Activated gamma-delta T cell treated with Interleukin-2 at 50 U/mL for 16 hours (primary cell): ENCODE measurements at places on chromosomes 5 and 9.

GRCh38 chr5:73733219-73733618 lies 107.2 kb downstream of the ARHGEF28 start:
- no peak for DNase-seq

GRCh38 chr5:5755888-5756287 lies 333.4 kb downstream of the ICE1 start:
- no peak for DNase-seq

- no peak for DNase-seq
Observed at GRCh38 chr5:173971681-173972345, 17.2 kb upstream of the C5orf47 start.

- DNase-seq = no peak
Observed at GRCh38 chr5:158873104-158873503, 226.6 kb downstream of the EBF1 start.

- DNase-seq = no peak
Observed at GRCh38 chr9:74414325-74414724, 82.8 kb upstream of the RORB start.

- DNase-seq = no peak
Observed at GRCh38 chr9:124800306-124801259, 23.6 kb downstream of the OLFML2A start.

DNA sequence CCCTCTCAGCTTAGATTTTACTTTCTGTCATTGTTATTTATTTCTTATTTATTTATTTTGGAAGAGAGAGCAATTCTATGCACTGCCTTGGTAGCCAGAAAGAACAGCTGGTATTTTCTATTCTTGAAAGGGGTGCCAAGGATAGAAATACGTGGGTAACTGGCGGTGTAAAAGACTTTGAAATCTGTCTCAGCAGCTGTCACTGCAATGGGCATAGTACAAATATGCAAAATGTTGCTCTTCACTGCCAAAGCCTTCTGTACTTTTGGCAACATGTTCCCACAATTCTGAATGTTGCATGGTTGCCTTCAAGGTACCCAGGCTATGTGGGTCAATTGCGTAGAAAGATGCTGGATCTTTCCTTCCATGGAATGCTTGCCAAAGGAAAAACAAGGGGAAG lies 230.2 kb upstream of the EDIL3 start:
- no peak for DNase-seq

- no peak for DNase-seq
Observed at GRCh38 chr9:137663584-137663983, 44.8 kb downstream of the EHMT1 start.

DNA sequence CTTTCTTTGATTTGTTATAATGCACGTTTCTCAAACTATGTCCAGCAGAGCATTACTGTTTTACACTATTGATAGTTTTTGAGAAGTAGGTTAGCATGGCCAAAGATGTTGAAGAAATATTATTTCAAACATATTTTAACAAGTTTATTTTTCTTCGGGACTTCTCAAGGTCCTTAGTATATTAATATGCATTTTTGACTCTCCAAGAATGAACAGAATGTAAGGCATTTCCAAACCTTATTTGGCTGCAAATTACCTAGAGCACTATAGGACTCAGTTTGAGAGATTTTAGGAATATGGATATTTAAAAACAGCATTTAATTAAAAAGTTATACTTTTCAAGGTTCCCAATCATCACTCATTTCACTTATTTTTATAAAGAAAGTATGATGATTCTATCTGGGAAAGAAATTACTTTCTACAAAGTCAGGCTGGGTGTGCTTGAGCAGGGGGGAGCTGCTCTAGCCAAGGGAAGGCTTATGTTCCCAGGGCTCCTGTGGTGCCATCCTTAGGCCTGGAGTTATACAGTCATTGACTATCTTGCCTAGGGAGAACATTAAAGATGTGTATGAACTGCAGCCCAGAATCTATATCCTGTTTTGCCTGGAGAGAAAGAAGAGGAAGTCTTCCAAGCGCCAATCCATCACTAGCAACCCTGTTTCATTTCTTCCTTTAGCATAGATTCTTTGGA lies 27.6 kb upstream of the NREP start:
- DNase-seq = no peak

- DNase-seq = no peak
Observed at GRCh38 chr9:123377211-123377971, 21.4 kb downstream of the CRB2 start.

DNA sequence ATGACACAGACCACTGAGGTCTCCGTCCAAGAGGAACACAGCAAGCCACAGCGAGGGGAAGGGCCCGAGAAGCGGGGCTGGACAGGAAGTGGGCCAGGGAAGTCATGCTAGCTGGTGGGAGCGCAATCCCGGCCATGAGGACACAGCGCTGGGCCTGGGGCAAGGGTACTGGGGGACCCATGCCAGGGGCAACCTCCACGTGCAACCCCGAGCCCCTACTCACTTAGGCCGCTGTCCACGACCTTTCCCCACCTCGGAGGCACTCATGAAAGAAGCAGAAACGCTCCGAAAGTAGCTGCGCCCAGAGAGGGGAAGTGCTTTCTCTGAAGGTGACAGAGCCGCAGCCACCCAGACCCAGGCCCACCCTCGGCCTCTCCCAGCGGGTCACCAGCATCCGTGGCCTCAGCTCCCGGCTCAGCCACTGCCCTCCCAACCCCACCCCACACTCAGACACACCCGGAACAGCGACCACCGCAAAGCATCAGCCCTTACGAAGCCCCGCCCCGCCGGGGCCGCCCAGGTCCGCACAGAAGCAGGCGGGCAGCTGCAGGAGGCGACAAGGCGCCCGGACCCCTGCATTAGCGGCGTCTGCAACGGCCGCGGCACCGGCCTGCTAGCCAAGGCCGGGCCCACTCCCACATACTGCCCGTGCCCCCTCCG lies 782 bp downstream of the BICD2 start:
- peak; percentile 34 for DNase-seq

DNA sequence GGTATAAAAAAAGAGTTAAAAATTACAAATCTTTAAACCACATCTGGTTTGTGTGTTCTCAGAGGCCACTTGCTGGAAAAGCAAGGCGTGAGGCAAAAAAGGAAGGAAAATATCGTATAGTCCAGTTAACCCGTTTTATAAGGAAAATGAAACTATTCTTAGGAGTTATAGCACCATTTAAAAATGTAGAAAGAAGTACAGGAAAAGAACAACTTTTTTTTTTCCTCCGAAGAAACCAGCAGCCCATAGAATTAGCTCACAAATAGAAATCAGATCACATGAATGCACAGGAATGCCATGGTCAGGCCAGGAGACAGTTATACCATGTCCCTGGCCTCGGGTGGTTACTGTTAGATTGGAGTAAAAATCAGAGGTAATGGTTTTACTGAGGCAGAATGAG lies 241.6 kb downstream of the FBXL7 start:
- DNase-seq = no peak

GRCh38 chr5:103621548-103621930 lies 59.0 kb upstream of the NUDT12 start:
- DNase-seq = no peak

GRCh38 chr9:136560586-136560985 lies 14.7 kb upstream of the NOTCH1 start:
- no peak for DNase-seq
